Activated CD4-positive, CD25-positive, alpha-beta regulatory T cell (primary cell): ENCODE measurements at places on chromosomes 6 and 20.

DNA sequence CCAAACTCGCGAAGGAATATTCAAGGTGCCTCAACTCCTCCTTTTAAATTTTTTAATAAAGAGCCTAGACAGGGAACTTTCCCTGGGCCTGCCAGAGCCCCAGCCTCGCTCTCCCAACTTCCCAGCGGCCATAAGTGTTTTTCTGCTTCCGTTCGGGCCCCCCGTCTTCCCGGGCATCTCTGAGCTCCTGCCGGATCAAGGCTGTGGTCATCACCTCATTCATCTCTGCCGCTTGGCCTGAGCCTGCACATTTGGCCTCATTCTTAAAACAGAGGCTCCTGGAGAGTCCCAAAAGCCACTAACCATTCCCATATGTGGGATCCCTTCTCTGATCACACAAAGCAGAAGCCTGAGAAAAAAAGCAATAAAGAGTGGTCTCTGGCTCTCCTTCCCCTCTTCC is 969.1 kb upstream of the DEFB115 start:
- no peak for DNase-seq

DNA sequence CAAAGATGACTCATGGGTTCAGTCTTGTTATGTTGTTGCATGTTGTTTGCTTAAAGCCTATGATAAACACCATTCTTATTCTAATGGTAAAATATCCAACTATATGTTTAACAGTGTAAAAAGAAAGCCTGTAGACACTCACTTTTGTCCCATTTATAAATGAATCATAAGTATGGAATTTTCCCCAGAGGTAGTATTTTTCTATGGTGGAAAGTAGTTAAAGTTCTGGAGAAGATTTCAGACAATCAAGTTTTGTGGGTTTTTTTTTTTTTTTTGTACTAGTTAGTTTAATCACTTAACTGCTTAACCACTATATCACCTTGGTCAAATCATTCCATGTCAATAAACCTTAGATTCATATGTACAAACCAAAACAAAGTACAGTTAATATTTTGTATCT is 35.8 kb downstream of the PTCHD4 start:
- DNase-seq, result no peak

- DNase-seq, result no peak
These were observed 38.5 kb upstream of the NELFCD start for GRCh38 chr20:58942549-58942948.

DNA sequence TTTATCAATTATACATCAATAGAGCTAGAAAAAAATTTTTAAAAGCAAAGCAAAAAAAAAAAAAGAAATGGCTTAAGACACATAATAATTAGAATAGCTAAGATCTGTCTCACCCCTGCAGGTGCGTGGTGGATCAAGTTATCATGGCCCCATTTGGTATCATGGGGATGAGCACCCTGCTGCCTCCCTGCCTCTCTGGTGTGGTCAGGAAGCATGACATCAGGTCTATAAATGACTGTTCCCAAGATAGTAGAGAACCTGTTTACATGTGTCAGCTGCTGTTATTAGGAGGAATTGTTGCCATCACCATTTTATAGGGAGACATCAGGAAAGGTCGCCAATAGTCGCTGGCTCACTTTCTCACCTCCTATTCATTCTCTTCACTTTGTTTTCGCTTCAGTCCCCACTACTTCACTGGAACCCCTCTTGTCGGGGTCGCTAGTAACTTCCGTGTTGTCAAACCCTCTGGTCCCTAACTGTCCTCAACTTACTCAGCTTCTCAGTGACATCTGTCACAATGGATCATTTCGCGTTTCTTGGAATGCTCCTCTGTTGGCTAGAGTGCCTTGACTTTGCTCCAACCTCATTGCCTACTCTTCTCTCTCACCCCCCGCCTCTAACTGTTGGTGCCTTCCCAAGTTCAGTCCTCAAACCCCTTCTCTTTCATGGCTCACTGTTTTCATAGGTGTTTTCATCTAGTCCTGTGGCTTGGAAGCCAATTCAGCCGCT is 4.7 kb downstream of the DNTTIP1 start:
- no peak for DNase-seq

GRCh38 chr6:13695252-13695651 is 16.4 kb downstream of the RANBP9 start:
- no peak for DNase-seq

DNA sequence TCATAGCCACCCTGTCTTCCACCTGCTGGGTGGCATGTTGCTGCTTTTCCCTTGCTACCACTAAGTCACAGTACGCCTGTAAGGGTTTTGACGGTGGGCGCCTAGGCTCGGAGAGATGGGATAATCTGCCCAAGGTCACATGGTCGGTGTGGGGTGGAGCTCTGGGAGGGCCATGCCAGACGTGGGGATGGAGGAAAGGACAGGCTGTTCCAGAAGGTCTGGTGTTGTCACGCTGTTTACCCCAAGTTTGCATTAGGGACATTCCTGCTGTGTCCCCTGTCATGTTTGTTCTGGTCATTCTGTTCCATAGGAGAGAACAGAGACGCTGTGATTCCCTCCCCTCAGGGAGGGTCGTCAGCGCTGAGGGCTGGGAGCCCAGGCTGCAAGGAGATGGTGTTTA is 16.1 kb downstream of the IP6K3 start:
- DNase-seq, result no peak

- DNase-seq, result no peak
These were observed 20.6 kb downstream of the ENPP3 start for GRCh38 chr6:131657630-131658111.

DNA sequence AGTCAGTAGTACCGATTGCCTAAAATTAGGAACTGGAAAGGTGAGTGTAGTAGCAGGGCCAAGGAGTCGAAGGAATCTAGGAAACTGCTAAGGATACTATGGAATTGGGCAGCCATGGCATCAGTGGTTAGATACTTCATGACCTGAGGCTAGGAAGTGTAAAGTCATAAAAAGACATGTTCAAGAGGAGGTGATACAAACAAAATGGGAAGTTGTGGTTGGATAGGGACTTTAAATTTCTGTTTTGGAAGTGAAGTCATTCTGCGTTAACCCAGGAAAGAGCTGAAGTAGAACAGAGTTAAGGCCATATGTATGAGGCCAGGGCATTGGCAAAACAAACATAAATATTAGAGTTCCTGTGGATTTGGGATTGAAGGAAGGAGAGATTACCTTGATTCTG is 88.6 kb upstream of the TMEM181 start:
- DNase-seq, result no peak

GRCh38 chr20:17992847-17993513 is 24.2 kb downstream of the MGME1 start:
- no peak for DNase-seq
